ENCODE measurements at places on chromosomes 3 and 15. TPM values are rescaled to one million over a fixed set of nuclear protein-coding genes. Genes with fewer than 3 reads are reported as not detected.

- peak; percentile 7 for DNase-seq
These were observed 48.9 kb upstream of the TCF12 start for GRCh38 chr15:56869573-56869972.

GRCh38 chr3:115790759-115791158, 167.4 kb downstream of the GAP43 start:
- peak; percentile 99 for DNase-seq

- DNase-seq: no peak
These were observed 138.9 kb downstream of the LPP start for GRCh38 chr3:188292827-188293226.

GRCh38 chr3:124274051-124274450, 282.1 kb upstream of the ROPN1 start:
- DNase-seq: no peak

DNA sequence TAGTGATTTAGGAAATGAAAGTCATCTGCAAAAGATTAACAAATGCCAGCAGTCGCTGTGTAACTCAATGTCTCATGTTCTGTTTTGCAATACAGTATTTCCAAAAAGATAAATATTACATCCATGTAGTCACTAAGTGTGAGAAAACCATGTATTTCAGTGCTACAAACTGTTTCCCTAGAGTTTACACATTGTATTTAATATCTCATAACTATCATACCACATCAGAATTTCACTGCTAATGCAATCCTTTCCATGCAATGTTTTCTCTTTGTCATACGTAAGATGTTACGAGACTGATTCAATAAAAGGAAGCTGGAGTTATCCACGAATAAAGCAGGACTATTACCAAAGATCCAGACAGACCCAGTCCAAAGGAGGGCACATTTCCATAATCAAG, 269.4 kb downstream of the GBE1 start:
- DNase-seq: no peak

- peak; percentile 38 for DNase-seq
These were observed 43.8 kb downstream of the RBM15B start for GRCh38 chr3:51434746-51435327.

The GOLGA8M gene
- not detected for total RNA-seq
